ENCODE measurements at places on chromosomes 1 and 21.
A peak's percentile ranks its signal among the peaks of the same experiment; 100 is the strongest.

DNA sequence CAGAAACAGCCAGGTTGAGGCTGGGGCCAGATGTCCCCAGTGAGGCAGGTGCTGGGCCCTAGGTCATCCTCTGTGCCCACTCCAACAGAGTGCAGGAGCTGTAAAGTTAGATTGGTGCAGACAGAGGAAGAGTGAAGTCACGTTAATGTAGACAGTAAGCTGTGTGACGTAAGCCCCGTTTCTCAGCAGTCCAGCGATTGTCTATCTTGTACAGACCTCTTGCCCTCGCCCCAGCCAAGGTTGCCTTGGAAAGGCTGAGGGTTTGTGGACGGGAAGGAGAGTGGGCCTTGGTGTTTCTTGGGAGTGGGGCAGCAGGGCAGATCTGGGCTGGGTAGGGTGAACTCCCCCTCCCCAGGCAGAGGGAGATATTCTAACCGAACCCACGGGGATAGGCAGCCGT lies 13.5 kb downstream of the FAAH start:
- no peak for DNase-seq

DNA sequence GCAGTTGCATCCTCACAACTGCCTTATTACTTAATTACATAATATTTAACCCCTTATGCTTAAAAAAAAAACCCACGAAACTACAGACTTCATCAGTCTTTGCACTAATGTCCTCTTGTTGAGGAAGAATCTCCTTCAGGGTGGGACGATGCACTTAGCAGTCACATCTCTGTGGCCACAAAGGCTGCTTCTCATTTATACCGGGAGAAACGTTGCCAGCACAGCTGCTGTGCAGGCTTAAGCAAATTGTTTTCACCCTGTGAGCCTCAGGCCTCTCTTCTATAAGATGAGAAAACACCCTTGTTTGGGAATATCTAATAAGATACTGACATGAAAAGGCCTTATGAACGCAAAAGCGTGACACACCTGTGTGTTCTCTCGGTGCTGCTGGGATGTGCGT lies 2.9 kb upstream of the OBSCN start:
- DNase-seq = no peak

- DNase-seq = no peak
Observed at GRCh38 chr1:76302711-76303339, 228.3 kb downstream of the ST6GALNAC3 start.

DNA sequence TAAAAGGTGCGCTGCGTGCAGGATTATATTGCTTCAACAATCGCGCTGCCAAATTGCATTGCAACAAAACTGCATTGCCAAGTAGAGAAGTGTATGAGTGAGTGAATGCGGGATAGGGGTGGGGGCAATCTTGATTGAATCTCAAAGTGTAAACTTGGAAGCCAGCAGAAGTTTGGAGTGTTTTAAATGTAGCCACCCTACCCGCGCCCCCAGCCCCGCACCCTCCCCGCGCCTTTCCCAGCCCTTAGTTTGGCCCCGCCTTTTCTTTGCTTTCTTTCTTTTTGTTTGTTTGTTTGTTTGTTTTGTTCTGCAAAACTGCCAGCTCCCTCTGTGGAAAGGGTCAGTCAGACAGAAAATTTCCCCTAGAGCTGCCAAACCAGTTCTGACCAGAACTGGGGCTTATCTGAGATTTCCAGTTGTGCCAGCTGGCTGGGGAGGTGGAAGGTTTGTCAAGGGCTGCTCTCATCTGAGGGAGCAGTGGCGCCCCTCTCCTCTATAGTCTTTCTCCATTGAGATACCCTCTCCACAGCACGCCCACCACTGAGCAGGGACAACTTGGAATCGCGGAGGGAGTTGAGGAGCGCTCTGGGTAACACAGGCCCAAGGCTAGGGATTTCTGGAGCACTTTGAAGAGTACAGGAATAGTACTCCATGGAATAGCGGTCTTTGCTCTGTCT lies 666 bp upstream of the BEND5 start:
- DNase-seq = no peak

- DNase-seq = peak; percentile 76
Observed at GRCh38 chr1:116737020-116737854, 17.0 kb upstream of the CD2 start.

DNA sequence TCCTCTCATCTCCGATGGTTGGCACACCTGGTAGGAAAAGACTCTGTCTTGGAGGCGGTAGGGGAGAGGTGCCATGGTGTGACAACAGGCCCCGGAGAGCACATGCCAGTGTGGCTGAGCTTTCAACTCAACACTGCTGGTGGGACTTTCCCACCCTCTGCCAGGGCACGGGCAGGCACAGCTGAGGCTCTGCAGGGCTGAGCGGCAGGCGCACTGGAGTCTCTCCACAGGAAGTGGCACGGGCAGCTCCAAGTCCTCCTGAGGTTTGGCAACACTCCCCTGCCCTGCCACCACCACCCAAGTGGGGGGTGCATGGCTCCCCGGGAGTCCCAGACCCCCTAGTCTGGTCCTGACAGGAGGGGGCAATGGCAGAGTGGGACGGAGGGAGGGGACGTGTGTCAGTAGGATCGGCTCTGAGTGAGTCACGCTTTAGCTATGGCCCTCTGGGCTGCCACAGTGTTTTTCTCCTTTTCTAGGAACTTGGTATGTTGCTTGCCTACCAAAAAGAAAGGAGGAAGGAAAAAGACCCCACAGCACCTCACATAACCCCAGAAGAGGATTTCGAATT lies 27.3 kb upstream of the EVA1B start:
- DNase-seq = peak; percentile 49

GRCh38 chr1:13763222-13763621 lies 63.2 kb downstream of the PRDM2 start:
- DNase-seq = no peak

DNA sequence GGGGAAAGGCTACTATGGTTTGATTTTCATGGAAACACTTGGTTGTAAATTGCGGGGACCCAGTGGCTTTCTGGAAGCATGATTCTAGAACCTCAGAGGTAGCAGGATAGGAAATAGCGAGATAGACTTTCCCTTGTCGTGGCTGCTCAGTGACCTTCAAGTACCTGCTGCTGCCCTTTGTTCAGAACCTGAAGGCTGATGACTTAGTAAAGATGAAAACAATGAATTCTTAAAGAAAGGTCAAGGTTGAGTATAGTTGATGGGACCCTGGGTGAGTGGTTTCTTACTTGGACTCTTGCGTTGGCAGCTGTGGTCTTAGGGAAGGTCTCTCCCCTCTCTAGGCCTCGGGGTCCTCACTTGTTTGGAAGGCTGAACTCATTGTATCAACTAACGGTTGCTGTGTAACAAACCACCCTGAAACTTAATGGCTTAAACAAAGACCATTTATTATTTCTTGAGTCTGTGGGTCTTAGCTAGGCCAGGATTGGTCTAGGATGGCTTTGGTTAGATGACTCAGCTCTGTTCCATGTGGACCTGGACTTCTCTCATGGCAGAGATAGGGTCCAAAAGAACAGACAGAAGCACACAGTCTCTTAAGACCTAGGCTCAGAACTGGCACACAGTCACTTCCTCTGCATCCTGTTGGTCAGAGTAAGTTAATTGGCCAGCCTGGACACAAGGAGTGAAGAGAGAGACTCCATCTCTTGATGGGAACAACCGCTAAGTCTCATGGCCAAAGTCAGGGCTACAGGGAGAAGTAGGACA lies 89.2 kb upstream of the SELENON start:
- DNase-seq = no peak

DNA sequence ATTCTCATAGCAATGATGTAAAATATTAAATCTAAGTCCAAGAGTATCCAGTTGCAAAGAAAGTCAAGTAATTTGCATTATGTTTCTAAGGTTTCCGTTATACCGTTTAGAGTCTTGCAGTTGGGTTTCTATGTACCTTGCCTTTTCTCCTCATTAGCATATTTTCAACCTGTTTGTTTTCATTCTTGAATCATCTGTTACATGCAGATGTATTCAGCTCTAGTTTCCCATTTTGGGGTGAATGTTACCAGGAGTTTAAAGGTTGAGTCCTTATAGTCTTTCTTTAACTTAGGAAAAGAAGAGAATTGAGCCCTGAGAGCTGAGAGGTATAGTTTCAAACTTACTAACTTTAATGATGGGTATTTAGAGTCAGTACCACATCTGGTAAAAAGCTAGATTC lies 139.9 kb downstream of the NFIA start:
- DNase-seq = no peak

DNA sequence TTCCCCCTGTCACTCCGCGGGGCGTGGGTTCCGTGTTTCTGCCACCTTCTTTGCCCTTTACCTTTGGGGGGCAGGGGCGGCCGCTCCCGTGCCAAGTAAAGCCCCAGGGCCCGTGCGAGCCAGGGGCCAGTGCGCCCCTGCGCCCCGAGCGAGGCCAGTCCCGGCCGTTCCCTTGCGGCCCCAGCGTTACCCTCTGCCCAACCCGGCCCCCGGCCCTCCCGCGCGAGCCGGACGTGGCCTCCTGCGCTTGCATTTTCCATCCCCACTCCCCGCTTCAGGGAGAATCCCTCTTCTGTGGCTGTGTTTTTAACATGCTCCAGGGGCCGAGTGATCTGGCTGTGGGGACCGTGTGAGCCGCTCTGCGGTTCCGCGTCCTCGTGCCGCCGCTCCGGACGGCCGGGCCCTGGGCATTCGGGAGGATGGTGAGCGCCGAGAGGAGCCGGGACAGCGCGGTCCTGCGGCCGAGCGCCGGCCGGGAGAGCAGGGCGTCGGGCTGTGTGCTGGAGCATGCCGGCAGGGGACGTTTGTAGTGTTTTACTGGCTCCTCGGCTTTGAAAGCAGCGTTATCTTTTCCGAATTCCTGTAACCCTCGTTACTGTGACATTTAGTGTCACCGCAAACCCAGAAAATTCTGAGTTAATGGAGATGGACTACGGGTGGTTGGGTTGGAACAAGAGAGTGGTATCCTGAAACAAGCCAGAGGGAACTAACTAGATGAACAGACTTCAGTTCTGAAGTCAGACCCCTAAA lies 1.0 kb downstream of the GALNT2 start:
- DNase-seq = peak; percentile 48

- DNase-seq = peak; percentile 84
Observed at GRCh38 chr1:152459596-152460528, 45.8 kb upstream of the CRNN start.

DNA sequence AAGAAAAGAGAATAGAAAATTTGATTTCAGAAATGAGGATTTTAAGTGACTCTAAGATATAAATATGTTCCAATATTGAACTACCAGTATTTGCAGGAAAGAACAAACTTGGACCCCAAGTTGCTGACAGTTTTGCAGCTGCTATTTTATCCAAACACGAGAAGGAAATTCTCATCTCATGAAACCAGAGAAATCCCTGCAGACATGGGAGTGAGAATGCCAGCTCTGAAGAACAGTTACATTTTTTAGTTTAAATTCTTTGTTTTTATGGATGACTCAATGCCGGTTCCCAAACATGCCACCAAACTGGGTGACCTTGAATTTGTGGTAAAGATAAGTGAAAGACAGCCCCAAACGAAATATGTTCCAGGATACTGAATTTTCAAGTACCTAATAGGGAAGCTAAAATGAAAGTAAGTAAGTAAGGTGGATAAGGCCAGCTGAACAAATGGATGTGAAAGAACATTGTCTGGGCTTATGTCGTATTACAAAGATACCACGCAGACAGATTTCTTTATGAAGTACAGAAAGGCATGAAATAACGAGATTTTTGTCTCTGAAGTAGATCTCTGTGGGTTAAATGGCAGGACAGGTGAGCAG lies 19.9 kb downstream of the TLR5 start:
- no peak for DNase-seq

- peak; percentile 63 for DNase-seq
Observed at GRCh38 chr1:160618763-160619274, 28.0 kb downstream of the SLAMF1 start.

DNA sequence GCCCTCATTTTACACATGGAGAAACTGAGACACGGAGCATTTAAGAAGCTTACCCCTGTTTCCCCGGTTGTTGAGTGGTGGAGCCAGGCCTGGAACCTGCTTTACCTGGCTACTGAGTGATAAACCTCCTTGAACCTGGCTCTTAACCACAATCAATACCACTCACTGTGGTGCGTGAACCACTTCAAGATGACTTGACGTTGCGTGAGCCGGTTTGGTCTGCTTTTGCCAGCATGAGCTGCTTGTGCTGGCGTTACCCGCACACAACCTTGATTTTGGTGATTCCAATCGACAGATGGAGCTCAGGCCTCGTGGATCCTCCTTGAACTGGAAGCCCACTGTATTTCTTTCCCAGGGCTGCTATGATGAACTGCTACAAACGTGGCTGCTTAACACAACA lies 6.1 kb upstream of the TINAGL1 start:
- DNase-seq = no peak

GRCh38 chr1:36982709-36983108 lies 51.6 kb downstream of the GRIK3 start:
- no peak for DNase-seq

- no peak for DNase-seq
Observed at GRCh38 chr1:241816008-241816407, 32.0 kb upstream of the EXO1 start.

GRCh38 chr1:23548704-23549143 lies 10.6 kb downstream of the ID3 start:
- DNase-seq = no peak

- DNase-seq = no peak
Observed at GRCh38 chr1:38672692-38673091, 186.9 kb downstream of the RRAGC start.

GRCh38 chr1:77279929-77280328 lies 1.9 kb upstream of the AK5 start:
- DNase-seq = no peak

DNA sequence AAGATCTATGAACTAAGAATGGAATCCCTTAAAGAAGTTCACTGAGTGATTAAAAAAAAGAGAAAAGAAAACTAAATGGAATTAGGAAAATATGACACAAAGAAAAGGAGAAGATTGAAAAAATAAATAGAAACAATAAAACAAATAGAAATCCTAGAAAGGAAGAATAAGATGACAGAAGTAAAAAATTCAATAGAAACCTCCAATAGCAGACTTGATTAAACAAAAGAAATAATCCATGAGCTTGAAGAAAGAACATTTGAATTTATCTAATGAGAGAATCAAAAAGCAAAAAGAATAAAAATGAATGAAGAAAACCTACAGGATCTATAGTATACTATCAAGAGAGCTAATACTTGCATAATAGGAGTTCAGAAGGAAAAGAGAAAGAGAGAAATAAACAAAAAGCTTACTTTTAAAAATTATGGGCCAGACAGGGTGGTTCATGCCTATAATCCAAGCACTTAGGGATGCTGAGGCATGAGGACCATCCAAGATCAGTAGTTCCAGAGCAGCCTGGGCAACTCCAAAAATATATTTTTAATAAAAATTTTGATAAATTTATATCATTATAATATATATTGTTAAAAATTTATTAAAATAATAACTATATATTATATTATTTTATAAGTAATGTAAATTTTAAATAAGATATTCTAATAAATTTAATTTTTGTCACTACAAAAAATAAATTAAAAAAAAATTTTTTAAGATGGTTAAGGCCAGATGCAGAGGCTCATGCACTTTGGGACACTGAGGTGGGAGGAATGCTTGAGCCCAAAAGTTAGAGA lies 9.4 kb upstream of the VN1R5 start:
- no peak for DNase-seq

- no peak for DNase-seq
Observed at GRCh38 chr21:17660862-17661261, 48.2 kb upstream of the BTG3 start.

GRCh38 chr1:167263819-167264464 lies 43.3 kb downstream of the POU2F1 start:
- no peak for DNase-seq

- DNase-seq = no peak
Observed at GRCh38 chr1:12649971-12650421, 6.1 kb downstream of the AADACL4 start.

- DNase-seq = no peak
Observed at GRCh38 chr1:7378346-7379130, 392.6 kb upstream of the VAMP3 start.

GRCh38 chr1:54596756-54597155 lies 26.6 kb downstream of the FAM151A start:
- no peak for DNase-seq

All from stimulated activated CD8-positive, alpha-beta memory T cell treated with anti-CD3 and anti-CD28 coated beads, Interleukin-4, amount 100 ng/mL, for 48 hours (primary cell).